NCI-H1092 (cell line): ENCODE measurements at places on chromosomes 2 and 18.

- DNase-seq = no peak
Observed at GRCh38 chr2:191710411-191710900, 32.5 kb downstream of the NABP1 start.

- DNase-seq = no peak
Observed at GRCh38 chr2:215848698-215849097, 164.7 kb downstream of the MREG start.

DNA sequence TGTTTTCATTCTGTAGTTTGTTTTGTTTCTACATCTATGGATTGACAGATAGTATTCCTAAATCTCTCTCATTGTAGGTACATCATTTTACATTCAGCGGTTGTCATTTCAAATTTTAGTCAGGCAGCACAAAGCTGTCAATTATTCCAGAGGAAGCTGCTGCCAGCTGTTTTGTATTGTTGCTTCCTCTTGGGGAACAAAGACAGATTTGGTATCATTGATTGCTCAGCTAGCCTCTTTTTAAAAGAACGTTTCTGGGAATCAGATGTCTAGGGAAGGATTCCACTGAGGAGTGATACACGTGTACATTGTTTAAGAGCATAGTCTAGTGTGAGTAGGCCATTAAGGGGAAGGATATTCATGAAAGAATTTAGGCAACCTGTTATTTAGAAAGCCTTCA lies 145.8 kb downstream of the AGPS start:
- DNase-seq = no peak

- DNase-seq = no peak
Observed at GRCh38 chr18:62505669-62506494, 16.9 kb upstream of the ZCCHC2 start.

DNA sequence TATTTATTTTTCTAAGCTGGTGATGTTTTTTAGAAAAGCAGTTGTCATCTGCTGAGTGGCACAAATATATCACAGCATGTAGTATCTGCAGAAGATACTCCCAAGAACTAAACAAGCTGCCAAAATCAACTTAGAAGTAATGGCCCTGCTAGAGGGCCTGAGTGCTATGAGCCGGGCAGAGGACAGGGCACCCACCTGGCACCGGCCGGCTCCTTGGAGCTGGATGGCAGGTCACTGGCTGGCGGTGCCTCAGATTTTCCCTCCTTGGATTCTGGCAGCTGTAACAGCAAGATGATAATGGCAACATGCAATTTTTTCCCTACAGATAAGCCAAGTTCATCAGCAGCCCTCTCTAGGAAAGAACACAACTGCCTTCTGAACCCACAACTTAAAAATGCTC lies 79.7 kb downstream of the EMILIN2 start:
- DNase-seq = no peak
